ENCODE measurements at places on chromosomes 11 and 22.

DNA sequence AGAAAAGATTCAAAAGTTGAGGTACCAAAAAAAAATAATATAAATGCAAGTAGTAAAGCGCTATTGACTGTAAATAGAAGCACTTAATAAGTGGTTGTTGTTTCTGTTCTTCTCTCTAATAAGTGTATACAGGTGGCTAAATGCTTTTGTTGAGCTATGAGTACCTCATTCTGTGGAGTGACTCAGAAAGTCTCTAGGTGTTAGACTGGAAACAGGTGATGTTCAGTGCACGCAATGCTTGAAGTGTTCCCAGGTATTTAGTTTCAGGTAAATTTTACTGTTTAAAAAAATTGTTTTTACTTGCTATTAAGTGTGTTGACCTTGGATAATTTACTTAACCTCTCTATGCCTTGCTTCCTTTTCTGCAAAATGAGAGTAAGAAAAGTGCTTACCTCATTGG is 24.2 kb downstream of the POU2AF3 start:
- no peak for DNase-seq

- peak; percentile 21 for DNase-seq
Observed at GRCh38 chr11:12914400-12914912, 94.7 kb upstream of the RASSF10 start.

- DNase-seq = no peak
Observed at GRCh38 chr11:63623513-63624140, 9.4 kb upstream of the PLAAT3 start.

- no peak for DNase-seq
Observed at GRCh38 chr22:39859903-39860588, 33.5 kb downstream of the ENTHD1 start.
